RWPE2 (cell line): ENCODE measurements at places on chromosomes 6 and 20.

DNA sequence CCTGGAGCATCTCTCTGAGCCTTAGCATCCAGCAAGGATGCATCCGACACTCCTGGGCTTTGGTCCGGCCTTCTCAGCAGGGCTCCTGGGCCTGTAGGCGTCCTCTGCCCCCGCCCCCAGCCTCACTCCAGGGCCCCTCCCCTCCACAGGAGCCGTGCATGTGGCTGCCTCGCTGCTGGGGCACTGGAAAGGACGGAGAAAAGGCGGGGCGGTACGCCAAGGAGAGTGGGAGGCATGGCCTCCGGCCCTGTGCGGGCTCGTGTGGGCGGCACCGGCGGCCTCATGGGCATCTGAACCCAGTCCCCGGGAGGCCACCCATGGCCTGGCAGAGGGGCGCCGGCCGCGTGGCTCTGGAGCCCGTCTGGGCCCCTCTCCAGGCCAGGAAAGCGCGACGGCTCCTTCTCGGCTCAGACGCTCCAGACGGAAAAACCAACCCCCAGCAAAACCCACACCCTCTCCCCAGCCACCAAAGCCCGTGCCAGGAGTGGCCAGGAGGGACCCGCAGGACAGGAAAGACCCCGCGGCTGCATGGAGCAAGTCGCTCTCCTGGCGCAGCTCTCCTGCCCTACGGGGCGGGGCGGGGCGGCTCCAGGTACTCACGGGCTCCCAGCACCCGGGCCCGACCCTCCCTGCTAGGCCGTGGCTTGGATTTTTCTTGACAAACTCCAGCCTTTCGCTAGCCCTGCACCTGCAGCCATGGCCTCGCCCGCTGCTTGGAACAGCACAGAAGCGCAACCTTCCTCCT, 419.9 kb downstream of the QKI start:
- no peak for DNase-seq

- DNase-seq, result no peak
Observed at GRCh38 chr6:124599656-124600055, 362.6 kb upstream of the RNF217 start.

- DNase-seq, result peak; percentile 32
Observed at GRCh38 chr20:37940858-37941257, 37.9 kb downstream of the VSTM2L start.

DNA sequence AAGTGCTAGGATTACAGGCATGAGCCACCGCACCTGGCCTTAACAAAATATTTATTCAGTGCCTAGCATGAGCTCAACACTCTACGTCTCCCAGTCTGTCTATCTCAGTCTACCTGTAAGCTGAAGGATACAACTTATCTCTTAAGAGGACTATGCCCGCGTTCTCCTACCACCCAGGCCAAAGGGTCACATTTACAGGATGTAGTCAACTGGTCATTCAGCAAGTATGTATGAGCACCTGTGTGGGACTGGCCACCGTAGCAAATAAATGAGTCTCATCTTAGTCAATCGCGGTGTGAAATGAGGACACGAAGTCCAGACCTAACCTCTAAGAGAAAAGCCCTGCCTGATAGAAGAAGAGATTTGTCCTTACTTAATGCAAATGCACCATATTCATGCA, 49.9 kb downstream of the MUC22 start:
- DNase-seq, result no peak

DNA sequence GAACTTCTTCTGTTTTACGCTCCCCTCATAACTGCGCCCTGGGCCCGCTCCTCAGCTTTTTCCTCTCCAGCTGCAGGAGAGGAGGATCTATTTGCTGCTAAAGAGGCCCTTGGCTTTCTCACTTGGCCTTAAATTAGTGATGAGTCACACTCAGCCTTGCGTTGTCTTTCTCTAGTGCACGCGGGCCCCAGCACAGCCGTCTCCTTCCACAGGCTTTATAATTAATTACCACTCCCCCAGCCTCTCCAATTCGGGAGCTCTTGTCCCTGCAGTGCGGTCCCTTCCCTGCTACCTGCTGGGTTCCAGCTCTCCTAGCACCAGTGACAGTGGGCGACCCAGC, 25.2 kb downstream of the PACSIN1 start:
- peak; percentile 27 for DNase-seq

DNA sequence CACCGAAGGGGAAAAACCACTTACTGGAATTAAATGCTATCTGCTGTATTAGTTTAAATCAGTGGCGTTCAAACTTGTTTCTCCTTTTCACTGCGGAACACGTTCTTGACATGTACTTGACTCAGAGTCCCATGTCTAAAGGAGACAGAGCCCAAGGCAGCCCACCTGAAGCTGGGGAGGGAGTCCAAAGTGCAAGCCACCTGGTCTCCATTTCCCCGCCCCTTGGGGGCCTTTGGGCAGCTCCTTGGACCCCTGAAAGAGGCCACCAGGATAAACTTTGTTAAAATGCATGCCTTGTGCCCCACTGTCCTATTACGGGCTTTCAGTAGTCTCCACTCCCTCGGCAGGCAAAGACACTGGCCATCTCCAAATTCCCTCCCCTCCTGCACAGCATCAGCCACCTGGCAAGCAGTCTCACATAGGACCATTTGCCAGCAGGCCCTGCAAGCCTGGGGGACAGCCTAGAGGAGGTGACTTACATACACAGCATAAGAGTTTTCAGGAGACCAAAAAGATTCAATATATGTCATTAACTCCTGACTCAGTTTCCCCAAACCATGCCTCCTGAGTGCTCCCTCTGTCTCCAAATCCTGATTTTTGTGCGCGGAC, 6.7 kb downstream of the PCK1 start:
- peak; percentile 64 for DNase-seq

DNA sequence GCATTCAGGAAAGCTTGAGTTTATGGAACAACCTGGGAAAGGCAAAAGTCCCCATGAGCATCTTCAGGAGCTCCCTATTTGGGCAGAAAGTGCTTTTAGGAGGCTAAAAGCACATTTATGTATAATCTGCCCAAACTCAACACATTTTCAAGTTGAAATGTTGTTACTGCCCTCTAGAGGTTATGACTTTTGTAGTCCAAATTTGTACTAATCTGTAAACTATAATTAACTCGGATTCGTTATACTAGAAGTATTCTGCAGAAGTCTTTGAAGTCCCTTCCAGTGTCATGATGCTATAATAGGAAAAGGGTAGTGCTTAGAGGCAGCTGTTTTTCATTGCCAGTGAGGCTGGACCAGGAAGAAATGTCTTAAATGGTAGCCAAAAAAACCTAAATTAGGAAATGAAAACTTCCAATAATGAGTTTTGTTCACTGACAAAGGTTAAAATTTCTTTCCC, 44.8 kb upstream of the EMILIN3 start:
- DNase-seq, result no peak

DNA sequence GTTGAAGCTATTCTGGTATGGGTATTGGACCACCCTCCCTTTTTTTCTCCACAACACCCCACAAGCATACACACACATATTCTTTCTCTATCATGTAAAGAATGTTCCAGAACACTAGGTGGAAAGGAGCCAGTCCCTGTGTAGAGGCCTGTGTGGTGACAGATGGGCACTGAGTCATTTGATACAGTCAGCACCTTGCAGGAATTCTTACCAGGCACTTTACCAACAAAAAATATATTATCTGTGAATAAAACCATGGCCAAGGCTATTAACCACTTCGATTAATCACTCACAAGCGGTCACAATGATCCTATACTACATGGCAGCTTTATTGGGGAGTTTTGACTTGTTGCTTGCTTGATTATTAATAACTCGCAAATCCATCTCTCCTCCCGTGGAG, 149.5 kb downstream of the BFSP1 start:
- no peak for DNase-seq

DNA sequence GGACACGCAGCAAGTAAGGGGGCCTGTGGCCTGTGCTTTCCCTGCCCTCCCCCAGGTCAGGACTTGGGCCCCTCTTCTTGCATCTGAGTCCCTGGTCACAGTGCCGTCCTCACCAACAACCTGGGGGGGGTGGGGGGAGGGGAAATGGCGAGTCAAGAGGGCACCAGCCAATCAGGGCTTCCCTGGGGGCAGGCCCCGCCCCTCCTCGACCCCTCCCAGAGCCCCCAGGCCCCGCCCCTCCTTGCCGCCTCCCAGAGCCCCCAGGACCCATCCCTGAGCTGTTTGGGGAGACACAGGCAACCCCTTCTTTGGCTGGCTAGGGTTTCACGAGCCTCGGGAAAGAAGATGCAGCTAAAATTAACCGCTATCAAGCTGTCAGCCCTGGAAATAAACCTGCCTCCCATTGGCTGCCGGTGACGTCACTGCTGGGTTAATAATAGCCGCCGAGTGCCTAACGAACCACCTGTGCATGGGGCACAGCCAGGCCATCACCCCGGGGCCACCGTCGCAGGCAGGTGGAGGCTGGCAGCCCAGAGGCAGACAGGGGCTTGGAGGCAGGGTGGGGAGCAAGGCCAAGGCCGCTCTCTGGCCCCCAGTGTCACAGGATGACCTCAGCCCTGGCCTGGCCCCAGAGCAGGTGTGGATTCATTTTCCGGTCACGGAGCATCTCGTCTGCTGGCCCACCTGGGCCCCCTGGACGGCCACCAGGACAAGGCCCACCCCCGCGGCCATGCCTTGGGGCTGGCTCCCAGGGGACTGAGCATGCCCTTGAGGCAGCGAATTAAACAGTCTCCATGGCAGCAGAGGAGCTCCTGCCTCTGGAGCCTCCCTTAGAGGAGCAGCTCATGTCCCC, 3.2 kb upstream of the EEF1A2 start:
- DNase-seq, result peak; percentile 89

GRCh38 chr6:167829513-167829912, 2.8 kb downstream of the AFDN start:
- no peak for DNase-seq

- DNase-seq, result no peak
Observed at GRCh38 chr20:39974966-39975501, 714.0 kb downstream of the MAFB start.

DNA sequence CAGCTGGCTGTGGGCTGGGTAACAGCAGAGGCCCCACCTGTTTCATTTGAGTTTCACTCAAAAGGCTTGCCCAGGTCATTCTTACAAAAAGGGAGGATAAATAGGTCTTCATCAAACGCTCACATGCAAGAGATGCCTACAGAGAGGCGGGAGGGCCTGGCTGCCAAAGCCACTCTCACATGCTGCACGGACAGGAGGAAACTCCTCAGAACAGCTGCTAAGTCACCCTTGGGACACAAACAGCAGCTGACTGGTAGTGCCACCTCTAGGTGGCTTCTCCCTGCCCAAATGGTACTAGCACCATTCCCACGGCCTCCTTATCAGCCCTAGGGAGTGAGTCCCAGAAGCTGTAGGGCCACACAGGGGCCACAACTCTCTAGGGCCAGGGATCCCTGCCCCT, 23.8 kb downstream of the SLC22A23 start:
- no peak for DNase-seq

GRCh38 chr20:13286052-13286451, 65.0 kb downstream of the ISM1 start:
- DNase-seq, result no peak

DNA sequence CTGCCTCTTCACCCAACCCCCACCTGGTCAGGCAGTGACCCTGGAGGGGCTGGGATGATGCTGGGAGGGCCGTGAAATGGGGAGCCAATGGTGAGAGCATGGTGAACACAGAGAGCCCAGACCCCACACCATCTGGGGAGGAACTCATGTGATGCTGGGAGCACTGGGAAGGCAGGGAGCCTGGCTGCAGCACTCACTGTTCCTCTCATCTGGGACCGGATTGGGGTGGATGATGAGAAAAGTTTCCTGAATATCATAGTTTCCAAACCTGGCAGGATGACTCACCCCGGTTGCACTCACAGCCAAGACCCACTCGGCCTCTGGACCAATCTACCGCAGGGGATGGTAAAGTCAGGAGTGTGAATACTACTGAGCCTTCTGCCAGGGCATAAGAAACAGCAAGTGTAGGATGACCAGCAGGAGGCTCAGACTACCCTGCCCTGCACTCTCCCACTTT, 21.8 kb downstream of the ULBP1 start:
- DNase-seq, result no peak

- DNase-seq, result no peak
Observed at GRCh38 chr20:33463332-33464101, 20.0 kb upstream of the SNTA1 start.

GRCh38 chr20:44660581-44660980, 9.1 kb upstream of the ADA start:
- no peak for DNase-seq

DNA sequence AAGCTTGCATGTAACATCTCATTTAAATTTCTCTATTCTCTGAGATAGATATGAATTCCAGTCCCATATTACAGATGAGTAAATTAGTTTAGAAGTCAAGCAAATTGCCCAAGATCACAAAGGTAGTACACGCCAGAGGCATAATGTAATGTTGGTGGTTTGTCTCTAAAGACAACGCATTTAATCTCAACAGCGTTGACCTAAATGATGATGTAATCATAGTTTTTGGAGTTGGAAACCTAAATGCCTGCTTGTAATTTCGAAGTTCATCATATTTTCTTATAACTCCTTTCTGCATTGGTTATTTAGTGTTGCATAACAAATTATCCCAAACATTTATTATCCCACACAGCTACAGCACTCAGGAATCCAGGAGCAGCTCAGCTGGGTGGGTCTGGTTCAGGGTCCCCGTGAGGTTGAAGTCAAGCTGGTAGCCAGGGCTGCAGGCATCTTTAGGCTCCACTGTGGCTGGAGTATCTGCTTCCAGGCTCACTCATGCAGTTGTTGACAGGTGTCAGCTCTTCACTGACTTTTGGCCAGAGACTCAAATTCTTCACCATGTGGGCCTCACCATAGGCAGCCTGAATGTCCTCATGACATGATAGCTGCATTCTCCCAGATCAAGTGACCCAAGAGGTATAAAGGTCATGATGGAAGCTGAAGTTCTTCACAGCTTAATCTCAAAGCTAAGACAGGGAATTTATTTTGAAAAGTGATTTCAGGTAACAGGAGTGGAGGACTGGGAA, 122.0 kb upstream of the SPTLC3 start:
- no peak for DNase-seq

GRCh38 chr6:126372626-126373025, 32.7 kb downstream of the CENPW start:
- no peak for DNase-seq

- DNase-seq, result peak; percentile 96
Observed at GRCh38 chr20:10673842-10674683, at the start of gene JAG1. Gene JAG1, minus strand, starts transcription at chr20:10673999. Its CDS starts 469 bp downstream, at chr20:10673530.

DNA sequence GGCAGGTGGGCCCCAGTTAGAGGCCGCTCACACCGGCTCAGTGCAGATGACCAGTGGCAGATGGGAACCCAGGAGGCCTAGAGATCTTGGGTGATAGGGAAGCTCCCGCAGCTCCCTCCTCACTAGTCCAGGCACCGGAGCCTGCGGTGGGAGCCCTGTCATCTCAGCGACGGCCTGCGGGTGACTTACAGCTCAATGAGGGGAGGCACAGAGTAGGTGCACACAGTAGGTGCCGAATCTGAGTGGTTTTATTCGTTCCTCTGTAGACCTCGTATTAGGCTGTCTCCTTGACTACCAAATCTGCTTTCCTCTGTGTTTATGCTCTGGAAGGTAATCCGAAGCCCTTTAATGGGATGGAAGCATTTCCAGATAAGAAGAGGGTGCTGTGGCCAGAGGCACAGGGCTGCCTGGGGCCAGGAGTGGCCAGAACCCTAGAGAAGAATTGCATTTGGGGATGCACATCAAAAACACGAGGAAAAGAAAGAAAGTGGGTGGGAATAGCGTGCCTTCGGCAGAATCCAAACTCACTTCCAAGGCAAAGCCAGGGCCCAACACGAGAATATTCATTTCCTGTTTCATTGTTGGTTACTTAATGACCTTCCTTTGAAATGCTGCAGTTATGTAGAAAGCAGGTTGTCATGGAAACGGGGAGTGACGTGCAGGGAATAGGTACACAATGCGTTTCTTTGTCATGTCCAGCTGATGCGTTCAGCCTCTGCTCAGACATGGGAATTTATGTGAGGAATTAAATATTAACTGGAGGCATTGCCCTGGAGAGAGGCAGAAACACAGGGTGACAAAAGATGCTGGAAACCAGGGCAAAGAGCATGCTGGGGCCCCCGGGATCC, 24.7 kb downstream of the MYT1 start:
- no peak for DNase-seq

GRCh38 chr6:87905101-87905641, 142.5 kb upstream of the SPACA1 start:
- DNase-seq, result no peak
